ENCODE measurements at places on chromosomes 3 and 15.

- DNase-seq: peak; percentile 99
Observed at GRCh38 chr3:9976721-9977709, 9.6 kb downstream of the EMC3 start.

DNA sequence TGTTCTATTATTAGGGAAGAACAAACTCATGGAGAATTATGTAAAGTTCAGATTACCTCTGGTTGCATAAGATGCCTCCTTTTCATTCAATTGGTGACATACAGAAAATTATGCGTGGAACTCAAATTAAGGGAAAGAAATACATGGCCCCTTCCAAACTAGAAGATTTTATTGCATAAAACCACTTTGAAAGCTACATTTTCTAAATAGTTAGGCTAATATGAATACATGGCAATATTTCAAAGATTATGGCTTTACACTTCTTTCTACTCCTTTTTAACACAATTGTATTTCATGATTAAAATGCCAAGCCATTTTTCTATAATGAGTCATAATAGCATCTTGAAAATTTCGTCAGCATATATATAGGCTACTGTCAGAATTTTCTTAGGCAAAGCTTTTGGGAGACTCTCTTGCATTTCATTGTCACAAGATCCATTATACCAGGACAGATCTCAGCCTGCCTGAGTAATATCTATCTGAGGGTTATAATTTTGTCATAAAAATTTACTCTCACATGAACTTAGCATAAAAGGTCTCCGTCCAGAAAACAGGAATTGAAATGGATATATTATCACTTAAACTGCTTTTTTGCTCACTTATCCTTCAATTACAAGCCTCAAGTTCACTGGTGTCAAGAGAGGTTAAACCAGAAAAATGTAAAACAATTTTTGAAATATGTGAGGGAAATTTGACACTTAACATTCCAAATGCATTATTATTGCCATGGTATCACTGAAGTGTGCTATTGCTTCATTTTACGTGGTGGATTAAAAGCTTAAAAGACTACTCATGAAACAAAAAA is 37.1 kb downstream of the CPA3 start:
- no peak for DNase-seq

- no peak for DNase-seq
Observed at GRCh38 chr15:40302288-40302886, 5.3 kb downstream of the PLCB2 start.

DNA sequence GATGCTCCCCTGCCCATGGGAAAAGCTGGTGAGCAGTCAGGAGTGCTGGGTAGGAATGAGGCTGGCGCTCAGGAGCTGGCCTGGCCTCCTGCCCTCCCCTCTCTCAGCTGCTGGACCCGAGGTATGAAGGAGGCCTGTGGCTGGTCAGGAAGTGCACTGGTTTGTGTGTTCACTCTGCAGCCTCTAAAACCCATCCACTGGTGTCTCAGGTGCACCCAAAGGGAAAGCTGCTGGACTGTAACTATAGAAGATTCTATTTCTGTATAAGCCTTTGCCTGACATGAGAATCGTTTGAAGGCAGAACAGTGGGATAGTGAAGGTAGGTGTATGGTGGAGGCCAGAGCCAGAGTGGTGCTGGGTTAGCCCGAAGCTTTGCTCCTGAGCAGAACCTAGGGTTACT is 5.7 kb upstream of the CPNE9 start:
- DNase-seq: no peak

Measured in common myeloid progenitor, CD34-positive (primary cell).